ENCODE measurements at places on chromosomes 7 and 10.

GRCh38 chr7:42128703-42129102 lies 108.3 kb downstream of the GLI3 start:
- no peak for DNase-seq

DNA sequence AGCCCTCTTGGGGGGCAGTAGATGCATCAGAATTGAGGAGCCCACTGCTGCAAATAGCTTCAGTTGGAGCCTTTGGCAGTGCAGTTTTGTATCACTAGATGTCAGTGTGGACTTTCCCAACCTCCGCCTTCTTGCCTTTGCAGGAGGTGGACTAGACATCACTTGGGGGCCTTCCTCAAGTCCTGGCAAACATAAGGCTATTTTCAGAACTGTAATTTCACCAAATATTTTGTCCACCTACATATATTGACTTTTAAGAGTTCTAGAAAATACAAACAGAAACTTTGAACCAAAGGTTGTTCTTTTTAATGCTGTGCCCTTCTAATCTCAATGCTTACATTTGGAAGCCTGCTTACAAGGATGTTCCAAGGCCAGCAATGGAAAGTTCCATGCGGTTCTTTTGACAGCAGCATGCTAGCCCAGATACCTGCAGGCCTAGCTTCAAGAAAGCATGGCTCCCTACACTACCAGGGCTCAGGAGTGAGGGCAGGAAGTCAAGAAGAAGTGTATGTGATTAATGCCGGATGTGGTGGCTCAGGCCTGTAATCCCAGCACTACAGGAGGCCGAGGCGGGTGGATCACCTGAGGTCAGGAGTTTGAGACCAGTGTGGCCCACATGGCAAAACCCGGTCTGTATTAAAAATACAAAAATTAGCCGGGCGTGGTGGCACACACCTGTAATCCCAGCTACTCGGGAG lies 8.0 kb upstream of the ZNRF2 start:
- peak; percentile 81 for DNase-seq

GRCh38 chr10:110209926-110210673 lies 2.7 kb downstream of the MXI1 start:
- DNase-seq, result peak; percentile 83

- no peak for DNase-seq
These were observed 66.2 kb downstream of the NAMPT start for GRCh38 chr7:106218546-106218945.

- DNase-seq, result no peak
These were observed 603.4 kb downstream of the KCNMA1 start for GRCh38 chr10:77034240-77034639.

GRCh38 chr10:33365871-33366411 lies 31.5 kb upstream of the NRP1 start:
- no peak for DNase-seq

DNA sequence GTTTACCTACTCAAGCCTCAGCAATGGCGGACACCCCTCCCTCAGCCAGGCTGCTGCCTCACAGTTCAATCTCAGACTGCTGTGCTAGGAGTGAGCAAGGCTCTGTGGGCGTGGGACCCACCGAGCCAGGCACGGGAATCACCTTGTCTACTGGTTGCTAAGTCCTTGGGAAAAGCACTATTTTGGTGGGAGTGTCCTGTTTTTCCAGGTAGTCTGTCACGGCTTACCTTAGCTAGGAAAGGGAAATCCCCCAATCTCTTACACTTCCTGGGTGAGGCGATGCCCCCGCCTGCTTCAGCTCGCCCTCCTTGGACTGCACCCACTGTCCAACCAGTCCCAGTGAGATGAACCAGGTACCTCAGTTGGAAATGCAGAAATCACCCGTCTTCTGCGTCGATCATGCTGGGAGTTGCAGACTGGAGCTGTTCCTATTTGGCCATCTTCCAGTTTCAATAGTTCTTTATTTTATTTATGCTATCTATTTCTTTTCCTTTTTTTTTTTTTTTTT lies at the start of gene HYAL4:
HYAL4 (plus strand) TSS at position 458 of the 508 bp plus-strand sequence. CDS start 23,105 bp downstream, outside the sequence.
- DNase-seq, result no peak

DNA sequence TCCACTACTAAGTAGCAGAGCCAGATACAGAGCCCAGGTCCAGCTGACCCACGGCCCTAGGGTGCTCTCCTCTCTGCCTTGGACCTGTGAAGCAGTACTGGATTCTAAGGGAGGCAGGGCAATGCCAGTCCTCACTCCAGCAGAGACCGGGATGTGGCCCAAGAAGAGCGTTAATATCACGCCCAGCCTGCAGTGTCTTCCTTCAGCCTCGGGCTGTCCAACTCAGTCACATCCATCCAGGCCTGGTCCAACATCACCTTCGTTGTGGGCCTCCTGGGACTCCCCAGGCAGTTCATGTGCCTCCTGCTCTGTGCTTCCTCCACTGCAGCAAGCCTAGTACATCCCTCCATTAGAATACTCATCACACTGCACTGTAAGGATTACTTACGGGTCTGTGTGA lies 114.5 kb downstream of the GRID1 start:
- no peak for DNase-seq

GRCh38 chr7:12360948-12361347 lies 42.7 kb downstream of the VWDE start:
- DNase-seq, result no peak

- DNase-seq, result no peak
These were observed 1293.5 kb downstream of the XPNPEP1 start for GRCh38 chr10:108629834-108630233.

DNA sequence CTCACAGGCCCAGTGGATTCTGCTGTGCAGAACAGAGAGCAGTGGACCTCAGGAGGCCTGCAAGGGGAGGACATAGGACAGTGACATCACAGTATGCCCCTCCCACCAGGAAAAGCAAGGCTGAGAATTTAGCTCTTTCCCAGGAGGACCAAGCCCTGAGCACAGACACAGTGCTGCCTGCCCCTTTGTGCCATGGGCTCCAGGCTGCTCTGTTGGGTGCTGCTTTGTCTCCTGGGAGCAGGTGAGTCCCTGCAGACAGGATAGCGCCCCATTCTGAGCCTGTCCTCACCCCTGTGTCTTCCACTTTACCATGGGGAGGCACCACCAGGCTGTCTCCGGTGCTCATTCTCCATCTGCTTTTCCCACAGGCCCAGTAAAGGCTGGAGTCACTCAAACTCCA lies 63.0 kb upstream of the PRSS58 start:
- DNase-seq, result no peak

GRCh38 chr10:51705774-51706173 lies 6.4 kb upstream of the CSTF2T start:
- DNase-seq, result no peak

DNA sequence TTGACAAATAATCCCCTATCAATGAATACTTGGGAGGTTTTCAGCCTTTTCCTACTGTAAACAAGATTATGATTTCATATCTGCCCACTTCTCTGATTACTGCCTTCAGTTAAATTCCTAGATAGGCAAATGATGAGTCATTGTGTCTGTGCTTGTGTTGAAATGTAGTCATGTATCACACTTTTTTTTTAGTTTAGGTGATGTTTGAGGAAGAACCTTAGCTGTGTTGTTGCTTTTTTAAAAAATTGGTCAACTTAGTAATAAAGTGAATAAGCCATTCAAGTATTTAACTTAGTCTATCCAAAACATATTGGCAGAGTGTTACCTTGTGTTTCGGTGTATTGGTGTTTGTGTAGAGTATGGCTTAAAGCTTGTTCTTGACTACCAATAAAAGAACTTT lies 60.0 kb downstream of the WAC start:
- DNase-seq, result no peak

DNA sequence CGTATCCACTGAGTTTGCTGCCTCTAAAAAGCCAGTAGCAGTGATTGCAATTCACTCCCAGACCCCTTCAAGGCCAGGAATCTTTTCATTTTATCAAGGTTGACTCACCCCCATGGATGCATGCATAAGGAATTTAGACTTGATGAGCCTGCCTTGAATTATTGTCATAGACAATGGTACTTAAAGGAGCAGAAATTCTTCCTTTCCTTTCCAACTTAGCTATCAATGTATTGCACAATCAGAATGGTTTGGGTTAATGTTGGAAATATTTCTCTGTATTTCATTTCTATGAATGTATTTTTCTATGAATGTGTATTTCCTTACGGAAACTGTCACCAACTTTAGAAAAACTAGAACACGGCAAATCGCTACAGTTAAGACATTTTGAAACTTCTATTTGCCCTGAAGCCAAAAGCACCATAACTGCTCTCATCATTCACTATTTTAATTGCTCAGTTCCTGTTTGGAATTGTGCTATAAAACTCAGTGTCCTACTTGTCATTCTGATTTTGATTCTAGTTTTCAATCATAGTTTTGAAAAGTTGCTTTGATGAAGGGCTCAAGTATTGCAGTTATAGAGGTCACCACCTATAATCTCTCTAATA lies 355.7 kb upstream of the AKR1E2 start:
- DNase-seq, result no peak

- DNase-seq, result no peak
These were observed 258.8 kb downstream of the EXOC4 start for GRCh38 chr7:133511708-133512107.

DNA sequence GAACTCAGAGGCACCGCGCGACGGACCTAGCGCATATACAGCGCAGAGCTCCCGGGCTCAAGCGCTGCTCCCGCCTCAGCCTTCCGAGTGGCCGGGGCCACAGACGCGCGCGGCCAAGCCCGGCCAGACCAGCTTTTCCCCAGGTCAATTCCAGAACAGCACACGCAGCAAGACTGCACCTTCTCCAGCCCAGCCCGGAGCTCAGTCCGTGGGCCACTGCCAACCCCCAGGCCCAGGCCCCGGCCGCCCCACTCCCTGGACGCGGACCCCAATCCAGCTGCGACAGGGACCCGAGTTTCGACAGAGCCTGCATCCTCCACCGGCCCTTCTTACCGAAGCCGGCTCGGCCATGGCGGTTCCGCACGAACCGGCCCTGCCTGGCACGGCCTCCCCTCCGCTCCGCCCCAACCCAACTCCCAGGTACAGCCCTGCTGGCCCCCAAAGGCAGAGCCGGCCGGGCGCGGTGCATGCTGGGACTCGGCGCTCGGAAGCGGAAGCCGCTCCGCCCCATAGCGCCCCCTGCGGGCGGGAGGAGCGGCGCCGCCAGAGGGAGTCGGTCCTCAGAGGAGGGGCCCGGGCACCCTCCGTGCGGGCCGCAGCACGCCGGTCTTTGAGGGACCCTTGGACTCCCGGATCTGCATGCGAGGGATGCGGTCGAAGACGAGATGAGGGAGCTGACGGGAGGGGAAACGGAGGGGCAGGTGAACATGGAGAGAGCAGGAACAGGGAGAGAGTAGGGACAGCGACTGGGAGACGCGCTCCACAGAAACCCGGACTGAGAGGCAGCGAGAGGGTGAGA lies at the start of gene ZNF425:
ZNF425 (minus strand) TSS at position 462 of the 799 bp plus-strand sequence; CDS start at position 351, 111 bp downstream.
- peak; percentile 98 for DNase-seq

GRCh38 chr10:82736305-82736704 lies 861.3 kb downstream of the NRG3 start:
- DNase-seq, result no peak

DNA sequence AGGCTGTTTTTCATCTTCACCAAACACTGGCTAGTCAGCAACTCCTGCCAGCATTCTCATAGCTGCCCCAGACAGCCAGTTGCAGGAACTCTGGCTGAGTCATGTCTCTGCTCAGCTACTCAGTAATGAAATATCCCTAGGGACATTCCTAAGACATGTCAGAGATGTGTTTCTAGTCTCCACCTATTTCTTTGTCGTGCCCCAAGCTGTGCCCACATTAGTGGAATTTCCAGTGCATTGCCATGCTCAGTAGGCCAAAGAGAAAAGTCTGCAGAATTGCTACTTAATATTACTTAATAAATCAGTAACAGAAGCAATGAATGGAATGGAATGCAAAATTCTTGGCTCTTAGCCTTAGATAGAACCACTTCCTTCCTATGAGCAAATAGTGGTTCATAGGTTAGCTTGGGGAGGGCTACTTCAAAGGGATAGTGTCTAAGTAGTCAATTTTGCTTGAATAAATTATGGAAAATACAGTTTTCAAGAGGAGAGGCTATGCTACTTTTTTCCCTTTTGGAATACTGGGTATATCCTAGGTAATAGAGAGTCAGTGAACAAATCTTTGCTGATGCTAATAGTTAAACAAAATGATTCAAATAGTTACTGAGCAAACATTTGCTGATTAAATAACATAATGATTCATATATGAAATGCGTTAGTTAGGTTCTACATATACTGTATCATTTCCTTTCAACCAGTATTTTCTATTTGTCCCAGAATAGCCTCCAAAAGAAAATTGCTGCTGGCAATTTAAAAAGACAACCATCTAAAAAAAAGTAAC lies 23.6 kb upstream of the SEMA3C start:
- DNase-seq, result peak; percentile 62

- DNase-seq, result no peak
These were observed 63.9 kb upstream of the PRKCQ start for GRCh38 chr10:6643962-6644361.
